H1 (cell line): ENCODE measurements at places on chromosomes 12 and 14. TPM values are rescaled to one million over a fixed set of nuclear protein-coding genes. Genes with fewer than 3 reads are reported as not detected.

DNA sequence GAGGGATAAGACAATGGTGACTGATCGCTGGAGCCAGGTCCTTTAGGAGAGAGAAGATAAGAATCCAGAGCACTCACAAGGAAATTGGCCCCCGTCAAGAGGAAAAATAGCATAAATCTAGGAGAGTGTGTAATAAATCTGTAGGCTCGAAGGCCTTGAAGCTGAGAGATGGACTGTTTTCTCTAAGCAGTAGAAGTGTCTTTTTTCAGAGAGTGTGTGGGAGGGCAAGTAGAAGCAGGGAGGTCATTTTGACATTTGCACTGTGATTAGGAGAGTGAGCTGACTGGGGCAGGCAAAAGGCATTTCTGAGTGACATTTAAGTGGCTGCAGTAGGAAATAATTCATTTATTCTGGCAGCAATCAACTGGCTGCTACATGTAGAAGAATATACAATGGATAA is 78.0 kb upstream of the DDHD1 start:
- no peak for DNase-seq

DNA sequence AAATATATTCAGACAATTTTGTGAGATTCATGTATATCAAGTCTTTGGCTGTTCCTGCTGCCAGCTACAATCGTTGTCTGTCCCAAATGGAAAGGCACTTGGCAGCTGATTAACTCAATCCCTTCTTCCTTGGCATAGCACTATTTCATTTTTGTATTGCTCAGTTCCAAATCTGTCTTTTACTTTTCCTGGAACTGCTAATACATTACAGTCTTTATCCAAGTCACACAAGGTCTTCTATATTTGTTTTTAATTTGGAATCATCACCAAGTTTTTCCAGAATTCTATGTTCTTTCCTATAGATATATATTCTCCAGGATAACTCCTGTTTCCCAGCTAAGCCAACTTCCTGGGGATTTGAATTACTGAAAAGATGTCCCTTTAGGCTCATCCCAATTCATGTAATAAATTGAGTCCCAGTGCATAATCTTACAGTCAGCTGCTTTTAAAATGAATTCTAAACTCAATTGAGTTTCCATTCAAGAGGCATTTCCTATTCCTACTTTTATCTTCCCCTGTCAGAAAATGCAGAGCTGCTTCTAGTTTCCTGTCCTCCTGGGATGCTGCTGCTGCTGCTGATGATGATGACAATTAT is 45.9 kb downstream of the DYRK2 start:
- no peak for DNase-seq

DNA sequence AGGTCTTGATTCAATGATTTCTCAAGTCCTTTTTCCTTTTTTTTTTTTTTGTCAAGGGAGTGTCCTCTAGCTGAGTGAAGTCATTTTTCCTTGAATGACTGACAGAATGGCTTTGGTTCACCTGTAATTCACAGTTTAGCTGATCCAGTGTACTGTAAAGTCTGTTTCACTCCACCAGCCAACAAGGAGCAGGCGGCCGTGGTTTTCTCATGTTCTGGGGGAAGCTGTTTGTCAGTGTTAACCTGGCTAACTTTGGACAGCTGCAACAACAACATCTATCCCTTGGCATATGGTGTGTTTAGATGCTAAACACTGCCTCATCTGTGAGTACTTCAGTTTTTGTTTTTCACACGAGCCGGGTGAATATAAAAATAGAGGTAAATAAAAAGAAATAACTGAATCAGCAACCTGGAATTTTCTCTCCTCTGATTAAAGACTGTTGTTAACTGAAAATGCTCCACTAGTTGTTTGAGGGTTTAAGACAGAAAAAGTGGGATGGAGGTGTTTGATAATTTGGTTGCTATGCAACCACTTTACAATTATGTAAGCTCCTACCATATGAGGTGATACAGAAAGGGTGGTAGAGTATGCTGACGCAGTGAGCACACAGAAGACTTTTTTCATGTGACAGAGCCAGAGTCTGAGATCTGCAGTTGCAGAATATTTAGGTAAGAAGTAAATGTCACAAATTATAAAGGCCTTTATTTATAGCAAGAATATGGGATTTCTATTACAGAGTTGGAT is 50.3 kb upstream of the SLC2A13 start:
- DNase-seq = no peak

DNA sequence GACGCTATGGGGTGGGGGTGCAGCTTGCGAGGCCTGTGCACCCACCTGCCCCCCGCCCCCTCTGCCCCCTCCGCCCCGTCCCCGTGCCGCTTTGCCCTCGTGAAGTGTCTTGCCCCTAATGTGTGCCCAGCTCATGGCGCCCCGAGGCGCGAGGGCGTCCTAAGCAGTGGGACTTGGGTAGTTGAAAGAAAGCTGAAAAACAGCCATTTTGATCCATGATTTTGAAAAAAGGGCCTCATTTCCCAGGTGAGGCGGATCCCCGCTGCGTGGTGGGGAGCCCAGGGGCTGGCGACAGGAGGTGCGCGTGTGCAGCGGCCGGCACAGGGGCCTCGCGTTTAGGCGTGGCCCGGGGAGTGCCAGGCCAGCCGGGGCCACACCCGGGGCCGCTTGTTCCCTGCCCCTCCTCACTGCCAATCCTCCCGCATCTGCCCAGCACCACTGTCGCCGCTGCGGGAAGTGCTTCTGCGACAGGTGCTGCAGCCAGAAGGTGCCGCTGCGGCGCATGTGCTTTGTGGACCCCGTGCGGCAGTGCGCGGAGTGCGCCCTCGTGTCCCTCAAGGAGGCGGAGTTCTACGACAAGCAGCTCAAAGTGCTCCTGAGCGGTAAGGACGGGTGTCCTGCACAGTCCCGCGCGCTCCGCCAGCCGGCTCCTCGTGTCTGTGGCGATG is 11.8 kb downstream of the ZFYVE21 start:
- no peak for DNase-seq

- DNase-seq = no peak
Measured at GRCh38 chr12:88855301-88855700, 275.0 kb upstream of the KITLG start.

GRCh38 chr14:89394972-89395371 is 22.1 kb downstream of the FOXN3 start:
- no peak for DNase-seq

DNA sequence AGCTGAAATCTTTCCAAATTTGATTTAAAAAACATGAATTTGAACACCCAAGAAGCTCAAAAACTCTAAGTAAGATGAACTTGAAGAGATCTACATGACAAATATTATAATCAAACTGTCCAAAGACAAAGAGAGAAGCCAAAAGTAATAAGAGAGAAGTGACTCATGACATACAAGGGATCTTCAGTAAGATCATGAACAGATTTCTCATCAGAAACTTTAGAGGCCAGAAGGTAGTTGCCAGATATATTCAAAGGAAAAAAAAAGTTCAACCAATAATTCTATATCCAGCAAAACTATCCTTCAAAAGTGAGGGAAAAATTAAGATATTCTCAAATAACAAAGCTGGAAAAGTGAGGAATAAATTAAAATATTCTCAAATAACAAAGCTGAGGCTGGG is 35.1 kb upstream of the MMP19 start:
- DNase-seq = no peak

DNA sequence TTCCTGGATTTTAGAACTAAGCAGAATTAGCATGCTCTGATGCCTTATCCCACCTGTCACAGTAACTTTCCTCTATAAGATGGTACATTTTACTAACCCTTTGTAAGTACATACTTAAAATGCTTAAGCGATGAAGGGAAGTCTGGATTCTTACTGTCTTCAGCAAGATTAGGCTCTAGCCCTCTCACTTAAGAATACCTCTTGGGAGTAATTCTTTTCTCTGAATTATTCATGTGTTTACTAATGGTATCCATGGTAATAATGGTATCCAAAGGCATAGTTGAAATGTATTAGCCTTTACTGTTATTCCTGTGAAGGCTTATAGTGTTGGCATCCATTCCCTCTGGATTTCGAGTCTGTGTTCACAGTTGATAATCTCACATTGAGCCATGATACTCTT is 176.9 kb downstream of the MON2 start:
- DNase-seq = no peak

GRCh38 chr12:18158774-18159557 is 69.0 kb upstream of the RERGL start:
- peak; percentile 54 for DNase-seq

- DNase-seq = no peak
Measured at GRCh38 chr14:102734436-102734835, 42.8 kb upstream of the TRAF3 start.

JDP2 gene
- 23.6 and 27.2 TPM in 2 replicates for total RNA-seq

MYO1A gene
- 0.52 and 0.54 TPM in 2 replicates for total RNA-seq

PKP2 gene
- total RNA-seq = 44.2 and 44.8 TPM in 2 replicates

CMA1 gene
- total RNA-seq = not detected in 2 replicates
